ENCODE measurements at places on chromosomes 11 and 22.

- H3K4me1 ChIP-seq = no peaks in the 10 kb centered on the region
These were observed 582.2 kb downstream of the LRRC4C start for GRCh38 chr11:40877256-40877655.

- H3K4me3 ChIP-seq = no peak overlapping the region
- H3K4me1 ChIP-seq = no peaks in the 10 kb centered on the region
- no peaks in the 10 kb centered on the region for H3K36me3 ChIP-seq
- no peak overlapping the region for H3K27ac ChIP-seq
- DNase-seq = no peak
These were observed 166.7 kb upstream of the SYN3 start for GRCh38 chr22:33224841-33225240.

GRCh38 chr11:4851033-4851432 is 2.0 kb upstream of the OR51S1 start:
- DNase-seq = no peak
- H3K27me3 ChIP-seq = no peaks in the 10 kb centered on the region
- H3K36me3 ChIP-seq = no peaks in the 10 kb centered on the region
- H3K4me3 ChIP-seq = no peak overlapping the region
- no peaks in the 10 kb centered on the region for H3K4me1 ChIP-seq
- H3K27ac ChIP-seq = no peak overlapping the region

- H3K36me3 ChIP-seq = no peaks in the 10 kb centered on the region
- H3K4me3 ChIP-seq = no peak overlapping the region
- H3K4me1 ChIP-seq = no peaks in the 10 kb centered on the region
- H3K27ac ChIP-seq = no peak overlapping the region
- no peaks in the 10 kb centered on the region for H3K27me3 ChIP-seq
These were observed 180.0 kb downstream of the MAML2 start for GRCh38 chr11:96162816-96163499.

DNA sequence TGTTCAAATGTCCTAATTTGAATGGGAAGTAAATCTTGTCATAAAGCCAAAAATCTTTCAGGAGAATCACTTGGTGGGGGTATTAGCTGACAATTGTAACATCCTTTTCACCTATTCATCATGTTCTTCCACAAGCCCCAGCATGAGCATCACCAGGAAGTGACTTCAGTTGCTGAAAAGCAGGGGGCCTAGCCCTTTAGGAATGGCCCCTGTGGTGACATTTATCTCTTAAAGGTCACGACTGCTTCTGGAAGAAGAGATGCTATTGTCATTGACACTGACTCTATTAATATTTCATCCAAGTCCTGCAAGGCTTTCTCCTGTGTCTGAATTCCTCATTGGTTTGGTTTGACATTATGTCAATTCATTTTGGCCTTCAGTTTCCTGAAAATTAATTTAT is 92.6 kb downstream of the OR5AK2 start:
- H3K4me3 ChIP-seq = no peak overlapping the region
- DNase-seq = no peak
- H3K4me1 ChIP-seq = no peaks in the 10 kb centered on the region
- no peak overlapping the region for H3K27ac ChIP-seq

GRCh38 chr11:16817351-16817750 is 78.9 kb downstream of the C11orf58 start:
- peaks cover 11% of the 10 kb centered on the region for H3K36me3 ChIP-seq
- H3K27me3 ChIP-seq = no peaks in the 10 kb centered on the region
- H3K4me1 ChIP-seq = peaks cover 8% of the 10 kb centered on the region
- DNase-seq = no peak

DNA sequence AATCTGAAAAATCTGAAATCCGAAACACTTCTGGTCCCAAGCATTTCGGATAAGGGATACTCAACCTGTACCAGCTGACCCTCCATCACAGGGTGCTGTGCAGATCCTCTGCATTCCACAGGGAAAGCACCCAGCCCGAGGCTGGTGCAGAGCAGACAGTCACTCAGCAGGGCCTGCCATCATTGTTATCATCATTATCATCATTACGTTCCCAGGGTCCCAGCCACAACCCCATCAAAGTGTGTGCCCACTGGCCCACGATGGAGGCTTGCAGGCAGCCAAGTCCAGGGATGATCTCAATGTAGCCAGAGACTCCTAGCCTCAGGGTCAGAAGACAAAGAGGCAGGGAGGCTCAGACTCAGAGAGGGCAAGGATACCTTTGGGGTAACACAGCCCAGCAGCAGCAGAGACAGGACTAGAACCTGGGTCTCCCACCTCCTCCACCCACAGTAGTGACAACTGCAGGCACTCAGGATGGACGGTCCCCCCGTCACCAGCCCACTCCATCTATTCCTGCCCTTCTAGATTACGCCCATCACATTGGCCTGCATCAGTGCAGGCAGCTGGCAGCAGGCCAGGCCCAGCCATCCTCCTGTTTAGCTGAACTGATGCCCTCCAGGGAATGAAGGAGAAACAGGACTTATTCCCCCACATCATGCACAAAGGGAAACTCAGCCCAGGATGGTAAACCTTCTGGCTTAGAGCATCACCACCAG is 10.3 kb downstream of the GAL3ST1 start:
- H3K36me3 ChIP-seq = no peaks in the 10 kb centered on the region
- no peaks in the 10 kb centered on the region for H3K4me1 ChIP-seq
- H3K27ac ChIP-seq = no peak overlapping the region

All from H1 (cell line).